ENCODE measurements at places on chromosomes 2 and 18.

GRCh38 chr2:86787736-86788135 is 3.0 kb downstream of the CD8A start:
- DNase-seq: no peak

GRCh38 chr2:215507136-215507535 is 71.3 kb upstream of the FN1 start:
- no peak for DNase-seq

GRCh38 chr2:236572482-236572881 is 2.9 kb downstream of the ACKR3 start:
- no peak for DNase-seq

GRCh38 chr2:197191940-197192322 is 118.6 kb downstream of the ANKRD44 start:
- no peak for DNase-seq

DNA sequence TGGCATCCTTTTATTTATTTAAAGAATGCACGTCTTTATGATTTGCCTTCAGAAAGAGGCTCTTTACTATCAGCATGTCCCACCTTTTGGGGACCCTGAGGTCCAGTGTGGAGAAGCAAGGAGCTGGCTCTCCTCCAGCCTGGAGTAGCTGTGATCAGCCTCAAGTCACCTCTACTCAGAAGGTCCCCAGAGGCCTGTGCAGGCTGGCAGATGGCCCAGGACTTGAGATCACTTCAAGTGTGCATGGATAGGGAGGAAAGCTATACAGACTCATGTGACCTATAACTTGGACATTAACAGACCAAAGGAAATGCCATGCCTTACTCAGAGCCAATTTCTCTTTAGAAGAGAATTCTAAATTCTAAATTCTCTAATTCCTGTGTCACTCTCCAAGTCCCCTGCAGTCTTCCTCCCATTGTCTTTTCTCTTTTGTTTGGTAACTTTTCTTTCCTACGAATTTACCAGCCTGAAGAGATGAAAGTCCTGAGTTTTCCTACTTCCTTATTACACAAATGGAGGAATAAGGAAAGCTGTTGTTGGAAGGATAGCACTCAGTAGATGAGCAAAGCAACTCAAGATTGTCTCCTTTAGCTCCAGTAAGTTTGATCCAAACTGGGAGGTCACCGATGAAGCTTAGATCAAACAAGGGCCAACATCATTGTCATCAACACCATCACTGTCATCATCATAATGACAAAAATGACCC is 163.9 kb downstream of the GFPT1 start:
- no peak for DNase-seq

DNA sequence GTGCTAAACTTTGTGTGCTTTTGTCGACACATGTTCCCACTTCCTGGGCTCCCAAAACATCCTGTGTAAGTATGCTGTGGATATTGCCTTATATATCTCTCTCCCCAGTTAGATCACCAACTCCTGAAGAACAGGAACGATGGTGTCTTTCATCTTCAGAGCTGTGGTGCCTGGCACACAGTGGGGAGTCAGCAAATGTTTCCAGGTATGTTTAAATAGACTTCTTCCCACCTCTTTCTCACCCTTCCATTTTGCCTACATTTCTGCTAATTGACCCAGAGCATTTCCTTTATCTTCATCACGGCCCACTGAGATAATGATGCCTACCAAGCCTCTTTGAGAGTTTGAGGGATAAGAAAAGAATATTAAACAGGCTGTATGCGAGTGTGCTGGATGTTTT is 60.7 kb downstream of the RND3 start:
- no peak for DNase-seq

DNA sequence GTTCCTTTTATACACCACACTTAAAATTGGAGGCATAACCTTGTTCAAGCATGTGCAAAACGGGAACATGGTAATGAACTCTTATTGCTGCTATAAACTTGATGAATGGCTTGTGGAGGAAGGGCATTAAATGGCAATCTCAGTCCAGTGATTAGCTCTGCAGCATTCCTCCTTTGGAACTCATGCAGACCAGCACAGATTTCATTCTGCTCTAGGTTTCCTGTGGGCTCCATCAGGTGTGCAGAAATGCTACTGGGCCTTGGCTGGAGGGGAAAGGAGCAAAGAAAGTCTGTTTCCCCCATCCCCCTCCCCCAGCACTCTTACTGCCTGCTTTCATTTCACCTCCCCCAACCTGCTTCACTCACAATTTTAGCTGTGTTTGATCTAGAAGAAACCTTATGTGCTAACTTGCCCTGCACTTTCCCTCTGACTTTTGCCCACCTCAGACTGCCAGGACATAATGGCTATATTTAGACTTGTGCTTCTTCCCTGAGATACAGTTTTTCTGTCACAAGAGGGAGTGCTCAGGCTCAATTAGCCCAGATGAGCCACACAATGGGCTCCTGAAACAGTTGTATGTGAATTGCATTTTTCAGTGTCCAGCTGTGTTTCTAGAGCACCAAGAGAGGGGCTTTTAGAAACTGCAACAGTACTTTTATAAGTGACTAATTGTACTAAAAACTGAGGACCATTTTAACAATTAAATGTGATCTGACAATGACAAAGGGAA is 109.8 kb downstream of the FSHR start:
- DNase-seq: no peak

- DNase-seq: no peak
Measured at GRCh38 chr18:1036926-1037325, 132.3 kb downstream of the ADCYAP1 start.

GRCh38 chr2:53098696-53099078 is 668.9 kb upstream of the CHAC2 start:
- DNase-seq: no peak

DNA sequence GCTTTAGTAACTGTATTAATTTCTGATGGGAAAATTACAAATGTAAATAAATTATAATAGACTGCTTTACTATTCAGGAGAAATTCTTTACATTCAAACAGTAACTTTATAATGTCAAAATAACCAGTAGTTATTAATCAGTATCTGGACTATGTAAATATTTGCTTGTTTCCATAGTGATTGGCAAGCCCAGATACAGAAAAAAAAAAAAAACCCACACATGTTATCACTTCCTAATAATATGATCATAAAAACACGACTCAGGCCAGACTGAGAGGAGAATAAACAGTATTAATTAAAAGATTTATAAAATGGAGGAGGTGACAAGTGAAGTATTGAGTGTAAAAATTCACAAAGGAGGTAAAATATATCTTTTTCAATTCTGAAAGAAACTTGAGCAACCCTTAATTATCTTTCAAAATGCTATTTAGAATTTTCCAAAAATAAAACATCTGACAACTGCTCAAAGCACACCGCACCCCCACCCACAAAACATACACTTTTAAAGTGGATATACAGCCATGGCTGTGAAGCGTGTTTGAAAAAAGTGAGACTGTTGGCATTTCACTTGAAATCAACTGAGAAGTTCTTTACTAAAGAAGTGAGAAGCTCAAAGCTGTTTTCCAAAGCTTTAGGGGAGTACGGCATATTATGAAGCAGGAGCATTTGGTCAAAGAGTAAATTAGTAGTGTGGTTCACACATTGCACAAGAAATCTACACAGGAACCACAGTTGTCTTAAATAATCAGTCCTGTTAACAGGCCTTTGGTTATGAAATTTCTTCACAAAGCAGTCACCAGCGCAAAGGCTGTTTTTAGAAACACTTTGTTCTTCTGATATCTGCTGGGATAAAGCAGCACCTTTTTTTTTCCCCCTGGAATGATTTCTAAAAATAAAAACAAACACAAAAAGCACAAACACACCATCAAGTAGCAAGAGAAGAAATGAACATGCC is 475.8 kb downstream of the TXNL1 start:
- DNase-seq: no peak

GRCh38 chr2:23487735-23488492 is 102.9 kb downstream of the KLHL29 start:
- no peak for DNase-seq

DNA sequence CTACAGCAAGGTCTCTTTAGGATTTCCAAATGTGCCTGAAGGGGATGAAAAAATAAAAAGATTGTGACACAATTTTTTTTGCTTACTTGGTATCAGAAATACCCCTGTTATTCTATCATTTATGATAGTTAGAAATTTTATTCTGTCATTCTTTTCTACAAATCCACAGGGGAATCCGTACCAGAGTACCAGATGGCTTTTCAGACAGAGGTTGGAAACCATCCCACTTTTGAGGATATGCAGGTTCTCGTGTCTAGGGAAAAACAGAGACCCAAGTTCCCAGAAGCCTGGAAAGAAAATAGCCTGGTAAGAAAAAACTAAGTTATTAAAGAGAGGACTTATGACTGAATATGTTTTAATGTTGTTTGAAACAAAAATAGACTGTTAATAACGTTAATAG is 92.6 kb upstream of the FAM117B start:
- no peak for DNase-seq

- DNase-seq: no peak
Measured at GRCh38 chr18:49904871-49905555, 91.7 kb upstream of the ACAA2 start.

DNA sequence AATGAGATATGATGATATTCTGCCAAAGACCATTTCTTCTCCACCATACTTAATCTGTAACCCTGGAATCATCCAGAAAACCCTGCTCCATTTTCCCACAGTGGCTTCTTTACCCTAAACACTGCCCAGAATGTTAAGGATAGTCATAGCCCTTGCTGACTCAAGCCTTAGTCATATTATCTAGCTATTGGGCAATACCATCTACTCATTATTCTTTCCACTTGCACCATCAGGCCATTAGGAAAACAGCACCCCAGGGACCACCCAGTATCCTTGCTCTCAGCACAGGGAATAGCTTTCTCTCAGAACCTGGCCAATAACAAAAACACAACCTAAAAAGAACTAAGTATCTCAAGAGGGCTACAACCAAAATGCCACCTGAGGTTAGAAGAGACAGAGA is 445.7 kb upstream of the SLC14A2 start:
- no peak for DNase-seq

- no peak for DNase-seq
Measured at GRCh38 chr18:55547705-55548056, 40.3 kb downstream of the TCF4 start.

GRCh38 chr2:147416099-147416498 is 428.7 kb upstream of the ACVR2A start:
- no peak for DNase-seq

DNA sequence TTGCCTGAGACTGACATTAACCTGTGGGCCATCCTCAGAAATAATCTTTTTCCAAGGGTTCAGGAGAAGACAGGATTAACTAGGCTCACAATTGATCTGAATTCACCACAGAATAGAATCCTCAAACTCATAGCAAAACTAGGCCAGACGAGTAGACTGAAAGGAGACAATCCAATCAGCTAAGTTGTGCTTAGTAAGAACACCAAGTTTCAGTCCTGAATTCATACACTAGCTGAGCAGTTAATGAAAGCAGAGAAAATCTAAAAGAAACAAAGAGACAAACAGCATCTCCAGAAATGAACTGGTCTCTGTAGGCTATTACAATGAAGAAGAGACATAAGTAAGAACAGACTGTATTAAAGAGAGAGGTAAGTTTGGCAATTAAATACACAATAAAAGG is 89.5 kb downstream of the GORASP2 start:
- no peak for DNase-seq

DNA sequence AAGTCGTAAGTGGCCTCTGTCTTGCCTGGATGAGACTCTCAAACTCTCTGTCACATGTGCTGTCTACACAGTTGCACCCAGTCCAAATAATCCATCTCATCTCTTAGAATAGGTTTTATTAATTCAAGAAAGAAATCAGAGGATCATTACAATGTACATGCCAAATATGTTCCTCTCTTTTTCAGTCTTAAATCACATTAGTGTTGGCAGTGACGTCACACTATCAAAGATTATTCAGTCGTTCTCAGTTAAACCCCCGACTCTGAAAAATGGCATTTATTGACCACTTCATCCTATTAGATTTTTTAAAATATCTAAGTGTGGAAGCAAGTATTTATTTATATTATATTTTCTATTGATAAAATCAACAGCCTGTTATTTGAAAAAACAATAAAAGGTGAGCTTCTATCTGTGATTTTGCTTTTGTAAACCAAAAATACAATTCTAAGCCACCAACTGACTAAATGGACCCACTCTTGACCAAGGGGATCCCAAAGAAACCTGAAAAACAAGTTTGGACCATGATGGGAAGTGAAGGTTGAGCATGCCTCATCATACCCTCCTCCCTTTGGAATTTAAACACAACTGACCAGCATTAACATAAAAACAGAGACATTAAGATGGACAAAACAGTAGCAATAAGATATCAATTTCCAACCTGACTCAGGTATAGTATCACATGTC is 1894.4 kb upstream of the LRRTM1 start:
- DNase-seq: no peak

DNA sequence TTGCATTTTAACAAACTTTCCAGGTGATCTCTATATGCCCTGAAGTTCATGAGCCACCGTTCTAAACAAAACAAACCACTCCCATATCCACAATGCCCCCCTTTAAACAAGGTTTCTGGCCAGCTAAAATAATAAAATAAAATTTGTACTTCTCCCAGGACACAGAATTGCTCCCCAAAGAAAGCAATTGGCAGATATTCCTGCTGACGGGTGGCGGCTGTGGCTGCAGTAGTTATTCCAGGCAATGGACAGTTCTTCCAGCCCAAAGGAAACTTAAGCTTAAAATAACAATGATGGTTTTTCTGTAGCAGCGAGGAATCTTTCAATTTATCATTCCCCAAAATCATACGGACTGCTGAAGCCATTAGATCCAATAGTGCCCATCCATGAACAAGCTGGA is 260.5 kb upstream of the ZNF521 start:
- DNase-seq: no peak

GRCh38 chr2:235856151-235856854 is 311.9 kb downstream of the GBX2 start:
- no peak for DNase-seq

GRCh38 chr2:44843641-44844310 is 97.7 kb upstream of the SIX3 start:
- no peak for DNase-seq

GRCh38 chr2:46118656-46119371 is 178.4 kb upstream of the EPAS1 start:
- DNase-seq: no peak

- no peak for DNase-seq
Measured at GRCh38 chr18:59846814-59847490, 52.8 kb upstream of the PMAIP1 start.

- DNase-seq: no peak
Measured at GRCh38 chr2:214706986-214707385, 102.5 kb downstream of the BARD1 start.

GRCh38 chr2:67671464-67672450 is 274.6 kb downstream of the ETAA1 start:
- DNase-seq: no peak

GRCh38 chr2:174682007-174682577 is 82.2 kb downstream of the CHRNA1 start:
- peak; percentile 27 for DNase-seq
